ENCODE measurements at places on chromosomes 2 and 18. TPM values are rescaled to one million over a fixed set of nuclear protein-coding genes. Genes with fewer than 3 reads are reported as not detected.

Gene CPS1
- not detected for total RNA-seq

Gene SERPINB13
- total RNA-seq: not detected

Gene PLEK
- 9.1 TPM for total RNA-seq

Gene SIX2
- not detected for total RNA-seq

Gene PTPRM
- total RNA-seq: 20.1 TPM

Gene RSAD2
- total RNA-seq: 4.9 TPM

Gene ANKRD30BL
- not detected for total RNA-seq

Gene MYOM1
- 3.5 TPM for total RNA-seq

Data from CD4-positive, alpha-beta memory T cell (primary cell).